ENCODE measurements at places on chromosomes 5 and 9.

DNA sequence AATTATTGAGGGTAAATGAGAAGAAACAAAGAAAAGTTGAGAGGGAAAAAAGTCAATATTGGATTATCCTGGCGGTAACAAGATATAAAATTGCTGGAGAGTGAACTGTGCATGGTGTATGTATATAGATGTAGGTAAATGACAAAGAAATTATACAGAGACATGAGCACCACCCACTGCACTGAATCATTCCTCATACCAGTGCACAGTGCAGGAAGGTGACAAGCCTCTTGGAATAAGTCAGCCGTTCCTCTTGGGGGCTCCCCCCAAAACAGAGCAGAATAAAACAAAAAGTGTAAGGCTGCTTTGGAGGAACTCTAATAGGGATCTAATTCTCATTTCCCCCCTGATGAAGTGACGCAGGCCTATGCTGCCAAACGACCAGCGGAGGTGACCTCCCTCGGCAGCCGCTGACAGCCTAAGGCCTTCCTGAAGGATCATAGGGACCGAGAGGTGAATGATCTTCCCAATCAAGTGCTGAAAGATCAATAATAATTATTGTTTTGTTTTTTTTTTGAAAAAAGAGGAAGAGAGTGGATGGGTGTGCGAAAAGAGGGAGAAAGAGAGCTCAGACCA lies 245.0 kb downstream of the PSAT1 start:
- no peak for DNase-seq

DNA sequence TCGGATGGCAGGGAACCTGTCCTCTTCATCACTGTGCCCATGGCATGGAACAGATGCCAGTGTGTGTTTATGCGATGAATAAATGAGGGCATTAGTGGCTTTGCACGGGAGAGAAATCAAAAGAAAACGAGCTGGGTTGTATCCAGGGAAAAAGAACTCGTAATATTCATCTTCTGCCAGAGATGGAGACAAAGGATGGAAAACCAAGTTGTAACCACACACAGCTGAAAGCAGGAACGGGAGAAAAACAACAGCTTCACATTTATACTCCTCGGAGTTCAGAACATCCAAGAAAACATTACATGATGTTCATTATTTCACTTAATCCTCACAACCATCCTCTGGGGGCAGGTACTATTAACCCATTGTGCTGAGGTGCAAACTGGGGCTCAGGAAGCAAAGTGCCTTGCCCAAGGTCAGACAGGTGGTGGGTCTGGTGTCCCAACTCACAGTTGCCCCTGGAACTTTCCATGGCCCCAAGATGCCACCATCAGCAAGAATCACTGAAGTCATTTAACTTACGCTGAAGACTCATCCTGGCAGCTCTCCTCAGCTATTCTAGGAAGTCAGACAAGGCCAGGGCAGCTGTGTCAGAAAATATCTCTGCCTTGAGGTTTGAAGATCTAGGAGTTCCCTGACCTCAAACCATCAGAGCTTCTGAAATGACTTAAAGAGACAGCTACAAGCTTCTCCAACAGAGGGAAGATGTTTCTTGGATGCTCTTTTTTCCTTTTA lies 250.4 kb downstream of the NSG2 start:
- DNase-seq: no peak

GRCh38 chr9:72564479-72565281 lies 43.3 kb downstream of the TMC1 start:
- no peak for DNase-seq

DNA sequence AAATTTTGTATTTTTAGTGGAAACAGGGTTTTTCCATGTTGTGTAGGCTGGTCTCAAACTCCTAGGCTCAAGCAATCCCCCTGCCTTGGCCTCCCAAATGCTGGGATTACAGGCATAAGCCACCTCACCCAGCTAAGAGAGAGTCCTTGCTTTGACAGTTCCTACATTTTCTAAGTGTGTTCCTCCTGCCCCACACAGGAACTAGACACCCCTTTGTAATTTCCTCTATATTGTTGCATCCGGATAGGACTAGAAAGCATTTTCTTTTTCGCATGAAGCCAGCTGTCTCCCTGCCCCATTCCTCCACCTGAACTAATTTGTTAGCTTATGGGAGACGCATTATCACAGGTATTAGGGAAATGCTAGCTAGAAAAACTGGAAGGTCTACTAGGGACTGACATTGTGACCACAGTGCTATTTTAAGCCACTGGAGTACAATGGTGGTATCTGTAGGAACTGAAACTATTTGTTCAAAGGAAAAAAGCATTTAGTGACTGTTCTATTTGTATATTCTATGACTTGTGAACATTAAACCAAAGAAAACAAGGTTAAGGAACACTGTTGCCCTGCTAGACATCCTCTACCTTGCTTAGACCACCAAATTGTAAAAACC lies 214.1 kb downstream of the SMARCA2 start:
- no peak for DNase-seq

GRCh38 chr5:167001246-167001645 lies 1290.2 kb upstream of the WWC1 start:
- no peak for DNase-seq

- DNase-seq: no peak
These were observed 88.4 kb upstream of the SH3PXD2B start for GRCh38 chr5:172542651-172543131.

GRCh38 chr5:107826311-107827000 lies 155.7 kb upstream of the EFNA5 start:
- DNase-seq: no peak

- DNase-seq: no peak
These were observed 36.8 kb downstream of the TGFBI start for GRCh38 chr5:136065588-136065987.

GRCh38 chr9:87944682-87945081 lies 26.9 kb downstream of the SPATA31C1 start:
- no peak for DNase-seq

- no peak for DNase-seq
These were observed 2.5 kb downstream of the TGFBR1 start for GRCh38 chr9:99107421-99107820.

DNA sequence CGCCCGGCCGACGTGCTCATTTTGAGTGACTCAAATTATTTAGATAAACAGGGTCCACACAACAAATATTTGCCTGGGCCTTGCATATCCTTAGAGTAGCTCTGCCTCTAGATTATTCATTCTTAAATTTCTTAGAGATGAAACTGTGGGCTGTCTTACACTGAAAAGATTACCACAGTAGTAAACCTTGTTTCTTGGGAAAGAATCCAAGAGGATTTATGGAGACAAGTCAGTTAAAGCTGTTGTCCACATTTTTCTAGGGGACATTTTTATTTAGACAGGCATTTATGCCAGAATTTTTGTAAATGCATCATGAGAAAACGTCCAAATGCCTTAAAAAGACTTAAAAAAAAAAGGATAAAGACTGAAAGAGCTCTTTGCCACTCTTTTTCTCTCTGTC lies 32.6 kb upstream of the RANBP3L start:
- no peak for DNase-seq

DNA sequence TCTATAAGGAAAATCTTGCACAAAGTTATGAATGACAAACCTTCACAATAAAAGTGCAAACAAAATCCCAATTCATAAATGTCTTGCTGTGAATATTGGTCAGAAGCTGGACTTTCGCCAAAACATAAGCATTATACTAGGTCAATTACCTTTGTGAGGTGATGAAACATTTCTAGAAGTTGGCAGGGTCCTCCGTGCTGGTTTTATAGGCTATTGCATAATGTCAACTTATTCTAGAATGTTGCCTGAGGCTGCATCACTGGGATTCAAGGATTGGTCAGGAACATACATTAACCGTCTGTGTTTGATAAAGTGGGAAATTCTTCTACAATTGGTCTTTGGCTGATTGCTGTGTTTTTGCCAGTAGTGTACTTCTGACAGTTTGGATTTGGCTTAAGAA lies 49.8 kb upstream of the PALM2AKAP2 start:
- no peak for DNase-seq

- no peak for DNase-seq
These were observed 214.4 kb downstream of the ARL15 start for GRCh38 chr5:54095969-54096368.
